ENCODE measurements at places on chromosomes 3 and 15.

- no peak for DNase-seq
These were observed 13.1 kb upstream of the CX3CR1 start for GRCh38 chr3:39292961-39293360.

GRCh38 chr3:192434186-192434585, 293.2 kb downstream of the FGF12 start:
- DNase-seq = no peak

DNA sequence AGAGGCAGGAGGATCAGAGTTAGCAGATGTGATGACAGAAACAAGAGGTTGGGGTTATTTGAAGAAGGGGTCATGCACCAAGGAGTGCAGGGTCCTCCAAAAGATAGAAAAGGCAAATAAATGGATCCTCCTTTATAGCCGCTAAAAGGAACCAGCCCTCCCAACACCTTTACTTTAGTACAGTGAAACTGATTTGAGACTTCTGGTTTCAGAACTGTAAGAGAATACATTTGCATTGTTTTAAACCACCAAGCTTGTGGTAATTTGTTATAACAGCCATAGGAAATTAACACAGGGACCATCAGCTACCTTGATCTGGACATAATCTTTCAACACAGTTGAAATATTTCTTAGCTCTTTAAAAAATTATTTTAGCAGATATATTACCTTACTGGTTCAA, 166.6 kb downstream of the TIGIT start:
- DNase-seq = no peak

DNA sequence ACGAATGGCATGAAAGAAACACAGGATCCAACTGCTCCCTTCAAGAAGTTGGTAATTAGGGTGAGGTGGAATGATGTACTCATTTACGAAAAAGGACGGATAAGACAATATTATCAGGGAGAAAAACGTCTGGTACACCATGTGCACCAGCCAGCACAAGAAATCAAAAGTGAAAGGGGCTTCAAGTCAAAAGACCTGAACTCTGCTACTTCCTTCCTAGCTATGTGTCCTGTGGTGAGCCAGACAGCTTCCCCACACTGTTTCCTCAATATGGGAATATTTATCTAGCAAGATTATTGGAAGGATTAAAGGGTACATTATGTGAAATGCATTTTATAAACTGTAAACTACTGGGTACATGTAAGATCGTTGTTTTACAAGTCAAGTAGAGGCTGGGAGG, 33.9 kb downstream of the RAB27A start:
- peak; percentile 57 for DNase-seq

DNA sequence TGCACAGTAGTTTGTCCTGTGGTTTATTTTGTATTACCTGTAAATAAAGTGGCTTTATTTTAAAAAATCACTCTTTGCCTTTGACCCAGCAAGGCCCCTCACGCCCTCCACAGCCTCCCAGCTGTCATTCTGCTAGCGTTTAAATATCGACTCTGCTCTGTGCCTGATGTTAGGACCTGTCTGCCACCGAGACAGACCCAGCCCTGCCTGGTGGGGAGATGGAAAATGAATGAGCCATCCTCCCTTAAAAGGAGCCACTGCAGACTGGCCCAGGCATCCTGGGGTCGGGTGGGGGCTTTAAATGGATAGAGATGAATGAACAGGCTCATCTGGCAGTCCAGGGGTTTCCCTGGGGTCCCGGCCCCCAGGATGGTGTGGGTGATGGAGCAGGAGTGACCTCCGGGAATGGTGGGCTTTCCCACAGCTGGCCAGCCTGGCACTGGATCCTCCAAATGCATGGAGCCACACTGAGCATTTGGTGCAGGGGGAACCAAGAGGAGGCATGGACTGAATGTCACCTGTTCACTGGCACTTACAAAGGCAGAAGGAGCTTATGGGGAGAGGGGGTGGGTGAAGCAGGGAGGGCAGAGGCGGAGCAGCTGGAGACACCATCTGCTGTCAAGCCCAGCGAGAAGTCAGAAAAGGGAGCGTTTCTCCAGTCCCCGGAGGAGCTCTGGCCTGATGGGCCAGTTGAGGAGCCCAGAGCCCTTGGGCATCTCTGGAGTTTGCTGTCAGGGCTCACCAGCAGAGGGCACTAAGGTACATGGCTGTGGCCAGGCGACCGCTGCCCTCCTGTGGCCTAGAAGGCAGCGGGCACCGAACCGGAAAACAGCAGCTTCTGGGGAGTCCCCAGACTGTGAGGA, 11.9 kb downstream of the GRM2 start:
- DNase-seq = peak; percentile 56

DNA sequence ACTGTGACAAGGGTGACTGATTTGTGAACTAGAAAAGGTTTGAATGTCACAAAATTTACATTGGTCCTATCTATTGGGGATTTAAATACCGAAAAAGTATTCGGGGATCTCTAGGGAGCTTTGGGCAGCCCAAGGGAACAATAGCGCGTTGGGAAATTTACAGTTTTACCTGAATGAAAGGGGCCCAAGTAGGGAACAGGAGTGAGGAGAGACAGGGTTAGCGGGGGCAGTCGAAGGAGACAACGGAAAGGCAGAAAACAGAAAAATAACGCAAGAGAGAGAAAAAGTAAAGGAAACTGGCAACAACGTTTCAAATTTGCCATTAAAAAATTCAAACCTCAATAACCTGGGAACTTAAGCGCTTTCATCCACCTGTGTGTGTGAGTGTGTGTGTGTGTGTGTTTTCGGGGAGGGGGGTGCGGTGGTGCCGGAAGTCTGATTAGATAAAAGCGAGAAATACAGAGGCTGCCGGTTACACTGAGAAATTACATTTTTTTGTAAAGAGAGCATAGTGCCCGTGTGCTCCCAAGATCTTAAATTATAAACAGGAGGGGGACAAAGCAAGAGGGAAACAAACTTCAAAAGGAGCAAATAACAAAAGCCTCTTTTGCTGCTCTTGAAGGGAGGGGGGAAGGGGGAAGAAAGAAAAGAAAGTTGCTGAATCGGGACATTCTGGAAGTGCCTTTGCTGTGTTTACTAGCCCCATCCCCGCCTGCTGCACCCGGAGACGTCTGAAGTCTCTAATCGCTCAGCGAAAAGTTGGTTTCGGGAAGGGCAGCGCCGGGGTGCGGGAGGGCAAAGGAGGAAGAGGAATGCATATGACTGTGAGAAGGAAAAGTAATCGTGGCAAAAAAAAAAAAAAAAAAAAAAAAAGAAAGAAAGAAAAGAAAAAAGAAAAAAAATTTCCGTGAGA, 721 bp upstream of the ZIC1 start:
- DNase-seq = no peak

GRCh38 chr15:83913034-83913632, 259.2 kb downstream of the ADAMTSL3 start:
- DNase-seq = no peak

- DNase-seq = no peak
These were observed 148.9 kb upstream of the UBE2E1 start for GRCh38 chr3:23656821-23657220.

DNA sequence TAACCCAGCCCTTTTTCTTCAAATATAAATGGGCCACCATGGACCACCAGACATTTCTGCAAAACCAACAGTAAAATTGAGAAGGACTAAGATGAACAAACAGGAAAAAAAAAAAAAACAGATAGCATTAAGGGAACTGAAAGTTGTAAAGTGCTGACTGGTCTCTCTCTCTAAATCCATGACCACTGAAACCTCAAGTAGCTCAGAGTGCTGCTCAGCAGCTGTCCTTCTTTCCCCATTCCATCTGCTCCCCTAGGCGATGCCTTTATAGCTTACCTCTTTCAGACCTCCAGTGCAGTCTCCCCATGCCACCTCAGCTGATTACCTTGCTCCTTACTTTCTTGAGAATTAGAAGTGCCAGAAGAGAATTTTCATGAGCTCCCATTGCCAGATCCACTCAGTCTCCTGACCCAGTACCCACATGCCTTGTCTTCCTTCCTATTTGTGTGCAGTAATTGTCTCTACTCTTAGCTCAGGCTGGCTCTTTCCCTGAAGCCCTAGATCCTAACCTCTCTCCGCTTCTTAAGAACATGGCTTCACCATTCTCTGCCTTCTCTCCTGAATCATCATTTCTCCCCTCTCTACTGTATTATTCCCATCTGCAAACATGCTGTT, 23.9 kb upstream of the XIRP1 start:
- no peak for DNase-seq

GRCh38 chr3:73547427-73548248, 77.1 kb downstream of the PDZRN3 start:
- no peak for DNase-seq

- DNase-seq = no peak
These were observed 111.8 kb upstream of the ADAMTS9 start for GRCh38 chr3:64799606-64800005.

DNA sequence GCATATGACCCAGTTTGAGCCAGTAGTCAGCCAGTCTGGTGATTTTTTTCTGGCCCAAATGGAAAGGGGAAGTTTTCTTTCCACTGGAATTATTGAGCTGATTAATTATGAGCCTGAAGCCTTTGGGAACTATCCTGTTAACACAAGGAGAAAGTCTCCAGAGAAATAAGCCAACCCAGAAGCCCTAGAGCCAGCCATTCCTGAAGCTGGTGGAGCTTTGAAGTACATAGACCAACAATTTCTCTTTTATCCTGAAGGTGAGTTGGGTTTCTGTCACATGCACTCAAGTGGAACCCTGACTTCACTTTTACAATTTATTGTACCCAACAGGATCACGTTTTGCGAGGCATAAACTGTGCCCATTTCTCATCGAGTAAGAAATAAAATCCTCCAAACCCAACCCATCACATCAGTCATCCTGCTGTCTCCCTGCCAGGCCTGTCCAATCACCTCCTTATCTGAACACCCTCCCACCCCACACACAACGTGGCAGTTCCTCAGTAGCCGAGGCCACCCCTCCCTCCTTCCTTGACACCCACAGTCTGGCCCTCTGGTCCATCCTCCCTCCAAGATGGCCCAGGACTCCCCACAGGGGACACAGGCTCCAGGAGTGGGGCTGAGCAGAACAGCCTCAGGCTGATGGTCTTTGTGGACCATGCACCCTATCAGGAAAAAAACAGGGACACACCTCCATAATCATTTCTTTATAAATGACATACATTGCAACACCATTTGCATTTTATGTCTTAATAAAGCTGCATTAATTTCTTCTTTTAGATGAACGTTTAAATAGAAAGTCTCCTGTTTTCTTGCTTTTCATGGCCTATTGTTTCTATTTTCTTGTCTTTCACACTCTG, 55.7 kb upstream of the GATA2 start:
- no peak for DNase-seq

DNA sequence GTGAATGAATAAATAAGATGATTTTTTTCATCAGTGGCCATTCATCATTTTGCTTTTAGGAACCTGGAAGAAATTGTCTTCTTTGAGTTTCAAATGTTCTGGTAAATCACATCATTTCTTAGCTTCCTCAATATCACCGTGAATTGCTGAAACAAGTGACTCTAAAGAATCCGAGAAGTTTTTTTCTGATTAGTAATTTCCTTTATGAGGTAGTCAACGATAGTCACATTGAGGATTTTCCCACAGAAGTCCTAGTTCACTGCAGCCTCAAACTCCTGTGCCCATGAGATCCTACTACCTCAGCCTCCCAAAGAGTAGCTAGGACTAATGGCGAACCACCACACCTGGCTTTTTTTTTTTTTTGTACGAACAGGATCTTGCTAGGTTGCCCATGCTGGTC, 3.6 kb upstream of the TMPRSS7 start:
- no peak for DNase-seq

DNA sequence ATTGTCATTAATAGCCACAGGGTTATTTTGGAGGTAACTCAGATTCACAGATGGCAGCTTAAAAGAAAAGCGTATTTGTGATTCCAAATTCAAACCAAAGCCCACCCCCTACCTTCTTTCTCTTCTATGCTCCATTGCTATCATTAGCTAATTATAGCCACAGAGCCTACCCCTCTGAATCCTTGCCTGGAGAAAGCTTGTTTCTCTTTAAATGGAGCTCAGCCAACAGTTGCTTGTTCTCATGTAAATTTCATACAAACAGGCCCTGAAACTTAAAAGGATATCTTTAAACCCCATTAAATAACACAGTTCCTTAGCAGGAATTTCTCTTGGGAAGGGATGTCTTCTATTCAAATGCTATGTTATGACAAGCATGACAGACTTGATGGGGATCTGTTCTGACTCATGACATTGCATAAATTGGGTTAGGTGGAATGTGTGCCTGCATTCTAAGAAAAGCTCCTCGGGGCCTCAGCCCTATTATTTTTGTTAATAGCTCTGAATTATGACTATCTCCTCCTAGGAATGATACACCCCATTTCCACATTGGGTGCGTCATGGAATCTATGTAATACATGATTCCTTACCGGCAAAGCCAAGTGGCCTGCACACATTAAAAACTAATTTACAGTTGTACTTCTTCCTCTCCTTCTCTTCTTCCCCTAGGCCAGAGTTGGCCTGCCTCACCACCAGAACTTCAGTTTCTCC, 265.8 kb downstream of the TAFA4 start:
- DNase-seq = no peak

- no peak for DNase-seq
These were observed 692 bp downstream of the PSMD2 start for GRCh38 chr3:184299488-184300377.

- DNase-seq = no peak
These were observed 237.5 kb downstream of the ADAMTS17 start for GRCh38 chr15:100104245-100104644.

GRCh38 chr3:66803206-66803605, 194.9 kb upstream of the KBTBD8 start:
- no peak for DNase-seq
